ENCODE measurements at places on chromosomes 4 and X.

- DNase-seq, result no peak
These were observed 999.4 kb downstream of the GLUD2 start for GRCh38 chrX:122046815-122047214.

GRCh38 chrX:69741721-69742120, 125.8 kb downstream of the EDA start:
- DNase-seq, result no peak

DNA sequence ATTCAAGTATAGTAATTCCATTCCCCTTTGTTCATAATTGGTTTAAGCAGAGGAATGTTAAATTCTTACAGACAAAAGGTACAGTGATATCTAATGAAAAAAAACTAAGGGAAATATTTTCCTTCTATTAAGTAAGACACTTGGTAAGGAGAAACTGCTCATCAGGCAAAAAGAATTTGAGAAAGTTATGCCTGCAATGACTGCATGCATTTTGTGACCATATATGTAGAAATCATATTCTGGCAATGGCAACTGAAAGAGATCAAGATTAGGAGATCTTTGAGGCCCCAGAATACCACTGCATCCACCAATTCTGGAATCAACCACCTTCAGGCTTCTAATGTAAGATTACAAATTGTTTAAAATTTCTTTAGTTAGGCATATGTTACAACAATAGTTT, 364.8 kb downstream of the PCDH10 start:
- no peak for DNase-seq

DNA sequence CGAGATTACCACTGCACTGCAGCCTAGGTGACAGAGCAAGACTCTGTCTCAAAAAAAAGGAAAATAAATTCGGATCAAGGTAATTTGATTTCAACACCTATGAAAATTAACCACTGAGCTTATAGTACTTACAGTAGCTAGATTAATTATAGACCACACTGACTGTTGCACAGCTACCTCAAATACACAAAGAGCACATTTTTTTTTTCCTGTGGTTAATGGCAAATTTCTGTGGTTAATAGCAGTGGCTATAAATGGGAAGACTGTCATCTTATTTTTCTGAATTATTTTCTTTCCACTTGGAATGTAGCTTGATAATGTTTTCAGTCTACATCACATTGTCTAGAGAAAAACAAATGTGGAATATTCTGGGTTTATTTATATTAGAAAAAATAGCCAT, 1661.6 kb upstream of the PCDH7 start:
- no peak for DNase-seq

GRCh38 chrX:135393051-135393450, 28.7 kb upstream of the SMIM10L2A start:
- no peak for DNase-seq

- no peak for DNase-seq
These were observed 1727.8 kb downstream of the ARAP2 start for GRCh38 chr4:34516524-34516923.

- peak; percentile 81 for DNase-seq
These were observed 4.7 kb downstream of the THAP9 start for GRCh38 chr4:82905205-82905604.

DNA sequence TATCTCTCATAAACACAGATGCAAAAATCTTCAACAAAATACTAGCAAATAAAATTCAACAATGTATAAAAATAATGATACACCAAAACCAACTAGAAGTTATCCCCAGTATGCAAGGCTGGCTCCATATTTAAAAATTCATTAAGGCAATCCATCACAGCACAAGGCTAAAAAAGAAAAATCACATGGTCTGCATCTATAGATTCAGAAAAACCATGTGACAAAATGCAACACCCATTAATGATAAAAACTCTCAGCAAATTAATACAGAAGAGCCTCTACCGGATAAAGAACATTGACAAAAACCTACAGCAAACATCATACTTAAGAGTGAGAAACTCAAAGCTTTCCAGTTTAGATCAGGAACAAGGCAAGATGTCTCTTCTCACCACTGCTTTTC, 182.6 kb downstream of the COL25A1 start:
- no peak for DNase-seq

DNA sequence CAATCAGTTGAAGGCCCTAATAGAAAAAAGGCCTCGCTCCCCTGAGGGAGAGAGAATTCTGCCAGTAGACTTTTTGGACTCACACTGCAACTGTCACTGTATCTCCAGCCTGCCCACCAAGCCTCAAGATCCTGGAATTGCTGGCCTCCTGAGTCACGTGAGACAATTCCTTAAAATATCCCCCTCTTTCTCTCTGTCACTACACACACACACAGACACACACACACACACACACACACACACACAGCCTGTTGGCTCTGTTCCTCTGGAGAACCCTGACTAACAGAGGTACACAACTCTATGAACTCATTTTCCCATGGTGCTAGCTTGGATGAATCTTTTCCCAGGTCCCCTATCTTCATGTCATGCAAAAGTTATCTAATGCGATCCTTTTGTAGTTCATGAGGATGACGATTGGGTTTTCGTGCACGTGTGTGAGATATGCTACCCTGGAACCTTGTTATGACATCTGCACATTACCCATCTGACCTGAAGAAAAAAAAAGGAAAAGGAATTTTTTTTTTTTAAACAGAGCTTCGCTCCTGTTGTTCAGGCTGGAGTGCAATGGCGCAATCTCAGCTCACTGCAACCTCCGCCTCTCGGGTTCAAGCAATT, 13.7 kb downstream of the CLRN2 start:
- no peak for DNase-seq
